ENCODE measurements at places on chromosomes 6 and 20.
A peak's percentile ranks its signal among the peaks of the same experiment; 100 is the strongest.

- DNase-seq, result no peak
Observed at GRCh38 chr20:1998715-1999114, 4.9 kb upstream of the PDYN start.

- DNase-seq, result no peak
Observed at GRCh38 chr6:146890644-146891434, 292.1 kb downstream of the ADGB start.

DNA sequence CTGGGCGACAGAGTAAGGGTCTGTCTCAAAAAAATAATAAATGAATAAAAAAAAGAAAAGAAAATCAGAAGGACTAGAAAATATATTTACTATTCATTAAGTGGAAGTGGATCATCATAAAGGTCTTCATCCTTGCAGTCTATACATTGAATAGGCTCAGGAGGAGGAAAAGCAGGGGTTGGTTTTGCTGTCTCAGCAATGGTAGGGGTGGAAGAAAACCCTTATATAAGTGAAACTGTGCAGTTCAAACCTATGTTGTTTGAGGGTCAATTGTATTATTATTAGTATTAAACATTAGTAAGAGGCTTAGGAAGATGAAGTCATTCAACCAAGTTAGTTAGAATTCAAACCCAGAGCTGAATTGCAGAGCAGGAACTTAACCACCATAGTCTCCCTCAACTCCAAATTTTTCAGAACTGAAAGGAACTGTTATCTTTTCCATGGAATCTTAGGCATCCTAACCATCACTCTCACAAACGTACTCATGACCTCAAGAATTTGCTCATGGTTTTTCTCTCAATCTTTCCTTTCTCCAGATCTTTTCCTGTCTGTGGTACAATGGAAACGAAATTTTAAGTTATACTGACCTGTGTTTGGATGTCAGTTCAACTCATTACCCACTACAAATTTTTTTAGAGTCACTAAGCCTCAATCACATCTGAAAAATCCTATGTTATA is 7.7 kb upstream of the SMIM13 start:
- no peak for DNase-seq

GRCh38 chr6:22784601-22785410 is 215.4 kb downstream of the HDGFL1 start:
- no peak for DNase-seq

DNA sequence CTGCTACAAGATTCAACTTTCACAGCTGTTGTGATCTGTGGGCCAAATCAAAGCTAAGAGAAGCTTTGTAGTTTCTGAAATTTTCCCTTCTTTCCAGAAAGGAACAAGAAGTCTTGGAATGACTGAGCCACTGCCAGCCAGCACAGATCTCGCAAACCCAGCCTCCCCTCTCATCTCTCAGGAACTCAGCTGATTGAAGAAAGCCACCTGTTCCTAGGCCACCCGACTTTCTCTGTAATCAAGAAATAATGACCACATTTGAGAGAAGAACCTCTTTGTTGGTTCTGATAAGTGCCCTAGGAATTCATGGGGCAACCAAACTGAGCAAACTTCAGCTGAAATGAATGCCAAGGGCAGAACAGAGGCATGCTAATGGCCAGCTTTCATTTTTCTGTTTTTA is 61.7 kb downstream of the HDGFL1 start:
- DNase-seq, result no peak

DNA sequence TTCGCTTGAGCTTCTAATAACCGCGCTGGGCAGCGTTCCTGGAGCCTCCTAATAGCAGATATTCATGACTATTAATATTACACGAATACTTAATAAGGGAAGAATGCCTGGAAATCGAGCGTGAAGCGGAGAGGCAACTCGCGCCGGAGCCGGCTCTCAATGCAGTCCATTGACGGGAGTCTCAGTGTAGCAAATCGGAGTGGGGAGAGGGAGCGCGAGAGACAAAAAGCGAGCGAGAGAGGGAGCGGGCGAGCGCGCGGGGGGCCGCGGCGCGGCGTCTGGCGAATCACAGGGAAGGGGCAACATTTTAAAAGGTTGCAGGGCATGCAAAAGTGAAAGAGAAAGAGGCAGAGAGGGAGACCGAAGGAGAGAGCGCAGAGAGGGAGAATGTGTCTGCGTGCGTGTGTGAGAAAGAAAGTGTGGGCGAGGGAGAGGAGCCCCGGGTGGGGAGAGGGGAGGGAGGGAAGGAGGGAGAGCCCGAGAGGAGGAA is 2.9 kb downstream of the TFAP2A start:
- peak; percentile 91 for DNase-seq

DNA sequence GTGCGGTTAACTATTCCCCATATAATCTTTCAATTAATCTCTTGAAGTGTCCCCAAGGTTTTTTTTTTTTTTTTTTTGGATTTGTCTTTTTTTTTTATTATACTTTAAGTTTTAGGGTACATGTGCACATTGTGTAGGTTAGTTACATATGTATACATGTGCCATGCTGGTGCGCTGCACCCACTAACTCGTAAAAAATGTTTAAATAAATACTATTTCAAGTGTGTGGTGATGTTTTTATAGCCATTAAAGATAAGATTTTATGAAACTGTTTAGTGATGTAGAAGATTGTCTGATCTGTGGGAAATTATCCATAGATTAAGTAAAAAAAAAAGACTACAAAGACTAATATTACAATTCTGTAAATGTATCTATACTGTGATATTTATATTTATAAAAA is 12.6 kb upstream of the HLA-DQA1 start:
- DNase-seq, result no peak

DNA sequence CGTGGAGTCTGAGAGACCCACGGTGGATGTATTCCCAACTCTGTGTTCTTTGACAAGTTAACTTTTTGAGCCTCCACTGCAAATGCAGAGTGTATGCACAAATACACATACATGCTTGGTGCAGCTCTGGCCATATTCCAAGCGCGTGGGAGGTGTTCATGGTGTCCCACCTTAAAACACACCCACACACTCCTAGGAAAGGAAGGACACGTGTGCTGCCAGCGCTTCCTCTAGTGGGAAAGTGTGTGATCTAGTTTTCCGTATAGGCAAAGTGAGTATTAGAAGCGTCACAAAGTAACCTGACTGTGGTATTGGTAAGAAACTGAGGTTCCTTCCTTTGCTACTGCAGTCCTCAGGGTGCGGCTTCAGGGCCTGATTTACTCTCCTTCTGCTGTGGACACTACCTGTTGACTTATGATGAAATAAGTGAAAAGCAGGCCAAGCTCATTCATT is 36.0 kb upstream of the MPC1 start:
- no peak for DNase-seq

DNA sequence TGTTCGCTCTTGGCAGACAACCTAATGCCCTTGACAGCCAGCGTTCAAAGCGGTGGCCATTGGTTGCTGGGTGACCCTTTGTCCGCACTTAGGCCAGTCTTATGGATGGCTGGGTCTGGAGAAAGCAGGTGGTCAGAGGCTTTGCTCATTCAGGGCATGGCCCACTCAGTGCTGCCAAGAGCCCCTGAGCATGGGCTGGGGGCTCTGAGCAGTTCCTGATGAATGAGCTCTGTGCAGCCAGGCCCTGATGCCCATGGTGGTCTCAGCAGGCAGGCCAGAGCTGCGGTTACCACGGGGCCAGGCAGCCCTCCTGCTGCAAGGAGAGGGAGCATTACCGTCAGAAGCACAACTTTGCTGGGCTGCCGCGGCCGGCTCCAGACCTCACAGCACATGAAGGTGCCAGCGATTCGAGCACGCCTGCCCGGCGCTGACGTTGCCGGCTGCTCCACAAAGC is 36.3 kb downstream of the CDH4 start:
- DNase-seq, result no peak
